ENCODE measurements at places on chromosomes 4 and X.

DNA sequence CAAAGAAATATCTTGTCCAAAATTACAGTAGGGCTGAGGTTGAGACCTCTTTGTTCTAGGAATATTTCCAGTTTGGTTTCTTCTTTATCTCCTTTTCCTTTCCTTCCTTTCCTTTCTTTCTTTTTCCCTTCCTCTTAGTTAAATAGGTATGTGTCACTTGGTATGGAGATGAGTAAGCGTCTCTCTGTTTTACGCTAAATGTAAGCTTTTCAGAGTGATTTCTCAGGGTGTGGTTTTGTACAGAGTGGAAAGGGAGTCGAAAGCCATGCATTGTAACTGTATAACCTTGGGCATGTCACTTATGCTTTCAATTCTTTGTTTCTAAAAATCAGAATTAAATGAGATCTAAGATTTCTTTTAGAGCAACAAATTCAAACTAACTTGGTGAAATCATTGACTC, 54.8 kb downstream of the TLL1 start:
- no peak for DNase-seq

DNA sequence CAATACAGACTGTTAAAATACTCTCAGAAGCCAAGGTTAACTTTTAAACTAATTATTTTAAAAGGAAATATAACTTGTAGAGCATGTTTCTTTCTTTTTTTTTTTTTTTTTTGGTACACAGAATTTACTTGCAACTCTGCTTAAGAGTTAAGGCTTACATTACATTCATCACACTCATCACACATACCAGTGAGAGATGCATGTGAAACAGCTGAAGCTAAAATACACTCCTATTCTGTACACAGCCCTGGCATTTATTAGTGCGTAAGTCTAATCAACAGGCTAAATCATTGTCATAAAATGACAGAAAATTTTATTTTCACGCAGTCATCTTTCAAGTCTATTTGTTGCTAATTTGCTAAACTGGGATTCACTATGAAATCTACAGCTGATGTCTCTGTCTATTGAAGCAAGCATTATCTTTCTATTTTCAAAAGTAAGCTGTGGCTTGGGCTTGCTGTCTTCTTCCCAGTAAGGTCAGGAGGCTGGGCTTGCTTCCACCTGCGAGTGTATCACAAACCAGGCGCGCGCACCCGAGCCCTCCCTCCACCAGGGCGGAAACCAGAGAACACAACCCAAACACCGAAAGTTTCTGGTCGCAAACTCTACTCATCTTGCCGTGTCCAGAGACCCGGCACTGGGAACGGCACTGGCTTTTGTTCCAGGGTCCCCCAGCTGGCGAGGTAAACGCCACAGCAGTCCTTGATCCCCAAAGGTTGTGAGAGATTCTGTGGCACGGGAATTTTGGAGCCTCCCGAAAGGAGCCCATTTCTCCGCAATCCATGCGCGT, 3.9 kb downstream of the MAML3 start:
- peak; percentile 75 for DNase-seq

GRCh38 chrX:74090049-74090448, 213.9 kb upstream of the ZCCHC13 start:
- no peak for DNase-seq

DNA sequence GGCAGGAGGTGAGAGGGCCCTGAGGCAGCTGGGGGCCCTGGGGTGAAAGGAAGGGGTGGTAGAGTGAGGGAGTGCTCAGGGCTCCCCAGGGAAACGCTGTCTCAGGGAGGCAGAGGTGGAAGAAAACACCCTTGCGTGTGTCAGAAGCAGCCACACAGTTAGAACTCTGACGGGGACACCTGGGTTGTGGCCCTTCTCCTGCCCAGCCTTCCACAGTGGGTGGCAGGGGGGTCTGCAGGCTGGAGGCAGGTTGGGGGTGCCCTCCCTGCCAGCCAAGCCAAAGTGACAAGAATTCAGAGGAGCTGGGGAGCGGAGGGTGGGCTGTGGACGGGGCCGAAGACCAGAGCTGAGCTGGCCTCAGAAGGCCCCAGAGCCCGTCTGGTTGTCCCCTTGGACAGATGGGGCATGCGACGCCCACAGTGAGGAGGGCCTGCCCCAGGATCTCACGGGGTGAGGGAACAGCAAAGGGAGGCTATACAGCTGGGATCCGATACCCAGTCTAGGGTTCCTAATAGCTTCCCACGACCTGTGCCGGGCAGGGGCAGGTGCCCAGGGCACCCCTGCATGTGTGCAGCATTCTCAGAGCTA, 105.2 kb upstream of the ADRA2C start:
- no peak for DNase-seq

GRCh38 chr4:189124149-189124758, 816.4 kb upstream of the FRG1 start:
- peak; percentile 58 for DNase-seq

DNA sequence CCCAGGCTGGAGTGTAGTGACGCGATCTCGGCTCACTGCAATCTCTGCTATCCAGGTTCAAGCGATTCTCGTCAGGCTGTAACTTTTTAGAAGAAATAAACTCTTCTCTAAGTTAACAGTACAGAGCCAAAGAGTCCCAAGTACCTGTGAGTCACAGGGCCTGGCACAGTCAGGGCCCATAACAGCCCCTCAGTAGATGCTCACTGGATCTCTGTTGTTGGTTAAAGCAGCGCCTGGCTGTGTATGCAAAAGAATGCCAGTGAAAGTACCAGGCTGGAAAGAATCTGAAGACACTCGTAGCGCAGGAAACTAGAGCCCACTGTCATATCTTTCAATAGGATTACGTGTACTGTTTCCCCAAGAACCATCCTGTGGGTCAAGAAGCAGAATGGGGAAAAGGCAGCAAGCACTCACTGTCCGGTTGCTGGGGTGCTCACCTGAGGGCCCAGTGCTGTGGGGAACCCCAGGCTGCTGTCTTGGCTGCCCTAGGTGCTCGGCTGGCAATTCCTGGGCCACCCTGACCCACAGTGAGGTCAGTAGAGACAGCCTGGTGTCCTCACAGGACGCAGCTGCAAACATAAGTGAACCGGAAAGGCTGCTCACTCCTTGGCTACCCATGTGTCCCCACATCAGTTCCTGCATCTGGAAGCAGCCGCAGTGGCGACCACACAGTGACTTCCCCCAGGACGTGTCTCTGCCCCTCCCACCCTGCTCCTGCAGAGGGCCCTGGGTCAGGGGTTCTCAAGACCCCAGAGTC, 3.1 kb upstream of the SLBP start:
- no peak for DNase-seq

DNA sequence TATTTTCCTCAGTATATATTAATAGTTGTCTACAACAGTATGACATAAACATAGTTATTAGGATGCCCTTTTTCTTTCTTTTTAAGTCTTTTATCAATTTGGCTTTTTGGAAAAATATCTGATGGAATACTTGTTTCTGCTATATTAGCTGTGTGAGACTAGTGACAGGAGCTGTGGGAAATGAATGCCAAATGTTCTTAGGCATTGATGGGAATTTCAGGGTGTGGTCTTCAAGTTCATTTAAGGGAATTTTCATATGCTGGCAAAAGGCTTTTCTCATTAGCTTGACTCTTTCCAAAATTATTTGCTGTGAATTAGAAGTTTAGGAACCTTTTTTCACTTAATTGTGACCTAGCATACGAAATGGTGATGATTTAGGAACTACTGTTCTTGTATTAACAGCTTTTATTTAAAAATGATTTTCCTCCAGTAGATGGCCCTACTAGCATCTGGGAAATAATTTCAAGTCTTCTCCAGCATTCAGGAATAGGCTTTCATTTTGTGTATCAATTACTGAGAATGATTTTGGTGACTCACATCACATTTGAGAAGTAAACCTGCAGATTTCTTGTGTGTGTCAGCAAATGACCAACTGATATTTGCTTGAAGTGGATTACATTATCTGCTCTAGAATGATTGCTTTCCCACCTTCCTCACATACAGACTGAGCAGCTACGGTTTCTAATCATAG, 70.9 kb downstream of the HTT start:
- DNase-seq: peak; percentile 6

GRCh38 chrX:65838674-65839073, 171.2 kb downstream of the MSN start:
- no peak for DNase-seq

DNA sequence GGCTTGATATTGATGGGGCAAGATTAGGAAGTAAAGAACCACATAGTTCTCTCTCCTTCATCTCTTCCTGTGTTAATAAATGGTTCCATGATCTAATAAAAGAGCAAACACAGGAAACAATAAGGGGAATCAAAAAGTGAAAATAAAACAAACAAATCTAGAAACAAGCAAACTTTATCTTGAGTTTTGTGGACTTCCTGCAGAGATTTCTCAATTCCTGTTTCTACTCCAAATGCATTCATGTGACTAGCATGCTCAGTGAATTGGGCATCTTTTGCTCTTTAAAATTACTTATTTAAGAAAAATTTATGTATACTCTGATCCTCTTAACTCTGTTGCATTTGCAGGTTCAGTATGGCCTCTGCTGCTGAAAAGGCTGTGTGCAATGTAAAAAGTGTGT, 682.0 kb downstream of the KCTD8 start:
- no peak for DNase-seq

DNA sequence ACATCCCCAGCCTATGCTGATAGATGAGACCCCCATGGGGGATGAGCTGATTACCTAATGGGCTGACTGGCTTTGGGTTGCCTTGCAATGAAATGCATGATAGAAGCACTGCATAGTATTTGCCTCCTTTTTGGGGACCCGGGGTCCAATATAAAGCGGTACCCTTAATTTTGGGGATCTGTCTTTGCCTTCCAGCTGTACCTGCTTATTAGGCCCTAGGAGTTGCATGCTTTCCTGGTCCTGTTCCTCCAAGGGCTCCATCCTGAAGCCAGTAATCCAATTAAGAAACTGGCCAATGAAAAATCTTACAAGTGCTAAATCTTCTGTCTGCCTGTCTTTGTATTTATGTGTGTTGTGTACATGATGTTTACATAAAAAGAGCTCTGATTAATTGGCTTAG, 791.6 kb downstream of the TRIML1 start:
- DNase-seq: no peak

DNA sequence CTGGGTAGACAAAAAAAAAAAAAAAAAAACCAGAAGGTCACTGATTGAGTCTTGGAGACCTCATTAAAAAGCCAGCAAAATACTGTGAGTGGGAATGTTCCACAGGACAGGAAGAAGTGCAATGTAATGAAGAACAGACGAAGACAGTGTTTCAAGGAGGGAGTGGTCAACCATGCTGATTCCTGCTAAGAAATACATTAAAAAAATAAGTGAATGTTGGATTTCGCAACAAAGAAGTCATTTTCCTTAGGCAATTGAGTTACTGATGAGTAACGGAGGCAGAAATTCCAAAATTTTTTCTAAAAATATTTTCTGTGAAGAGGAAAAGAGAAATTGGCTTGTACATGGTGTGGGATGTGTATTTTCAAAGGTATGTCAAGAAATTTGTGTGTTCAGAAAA, 94.3 kb upstream of the FAM47B start:
- no peak for DNase-seq

DNA sequence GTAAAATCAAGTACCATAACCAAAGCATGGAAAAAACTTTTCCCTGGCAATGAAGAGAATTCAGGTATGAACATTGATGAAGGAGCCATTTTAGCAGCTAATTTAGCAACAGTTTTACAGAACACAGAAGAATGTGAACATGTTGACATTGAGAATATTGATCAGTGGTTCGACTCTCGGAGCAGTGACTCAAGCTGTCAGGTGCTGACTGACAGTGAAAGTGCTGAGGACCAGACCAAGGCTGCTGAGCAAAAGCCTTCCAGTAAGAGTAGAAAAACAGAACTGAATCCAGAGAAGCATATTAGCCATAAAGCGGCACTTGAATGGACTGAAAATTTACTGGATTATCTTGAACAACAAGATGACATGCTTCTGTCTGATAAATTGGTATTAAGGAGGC, 2.8 kb downstream of the TIGD2 start:
- no peak for DNase-seq

DNA sequence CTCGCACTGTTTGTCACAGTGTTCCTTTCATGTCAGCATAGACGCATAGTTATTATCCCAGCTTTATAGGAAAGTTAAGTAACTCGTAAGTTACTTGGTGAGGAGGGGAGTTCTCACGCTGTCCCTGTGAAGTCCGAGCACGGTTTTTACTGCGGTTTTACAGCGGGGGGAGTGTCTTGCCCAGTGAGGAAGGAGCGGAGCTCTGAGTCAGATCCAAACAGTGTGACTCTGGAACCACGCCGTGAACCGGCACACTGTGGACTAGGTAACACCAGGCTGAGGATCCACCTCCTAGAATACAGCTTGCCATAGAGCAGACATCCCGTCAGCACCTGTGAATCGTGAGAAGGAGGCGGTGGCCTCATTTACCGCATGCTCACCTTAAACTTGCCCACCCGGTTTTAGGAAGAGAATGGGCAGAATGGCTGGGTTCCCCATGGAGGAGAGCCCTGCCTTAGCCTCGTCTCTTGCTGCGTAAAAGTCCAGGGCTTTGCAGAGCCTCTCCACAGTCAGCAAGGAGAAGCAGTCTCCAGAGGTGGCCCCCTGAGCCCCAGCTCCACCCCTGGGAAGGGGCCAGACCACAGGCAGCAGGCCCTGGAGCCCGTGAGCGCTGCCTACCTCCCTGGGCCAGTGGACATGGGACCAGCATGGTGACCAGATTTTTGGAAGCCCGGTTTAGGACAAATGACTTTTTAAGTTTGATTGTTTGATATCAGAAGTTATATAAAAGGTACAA, 40.2 kb upstream of the HGFAC start:
- DNase-seq: no peak

GRCh38 chrX:97175147-97175546, 291.4 kb downstream of the RPA4 start:
- no peak for DNase-seq

GRCh38 chr4:34566091-34566490, 1678.2 kb downstream of the ARAP2 start:
- no peak for DNase-seq

DNA sequence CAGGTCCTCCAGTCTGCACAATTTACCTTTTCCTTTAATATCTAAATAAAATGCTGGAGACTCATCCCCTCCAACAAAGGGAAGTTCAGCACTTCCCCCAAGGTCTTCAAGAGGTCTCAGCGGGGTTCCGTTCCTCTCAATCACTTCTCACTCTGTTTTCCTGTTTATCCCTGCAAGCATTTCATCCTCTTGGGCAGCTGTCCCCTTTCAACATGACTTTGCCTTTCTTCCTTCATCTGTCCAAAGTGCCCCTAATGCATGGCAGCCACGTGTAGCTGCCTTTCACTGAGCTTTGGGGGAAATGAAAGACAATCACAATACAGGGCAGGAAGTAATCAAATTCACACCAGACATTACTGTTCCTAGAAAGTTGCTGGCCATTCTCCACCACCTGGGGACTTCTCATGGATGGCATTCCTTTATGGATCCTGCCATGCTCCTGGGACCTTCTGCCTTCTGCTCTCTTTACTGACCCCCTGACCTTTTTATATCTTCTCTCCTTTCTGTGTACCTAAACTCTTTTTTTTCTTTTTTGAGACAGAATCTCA, 79.7 kb upstream of the USP9X start:
- DNase-seq: no peak

DNA sequence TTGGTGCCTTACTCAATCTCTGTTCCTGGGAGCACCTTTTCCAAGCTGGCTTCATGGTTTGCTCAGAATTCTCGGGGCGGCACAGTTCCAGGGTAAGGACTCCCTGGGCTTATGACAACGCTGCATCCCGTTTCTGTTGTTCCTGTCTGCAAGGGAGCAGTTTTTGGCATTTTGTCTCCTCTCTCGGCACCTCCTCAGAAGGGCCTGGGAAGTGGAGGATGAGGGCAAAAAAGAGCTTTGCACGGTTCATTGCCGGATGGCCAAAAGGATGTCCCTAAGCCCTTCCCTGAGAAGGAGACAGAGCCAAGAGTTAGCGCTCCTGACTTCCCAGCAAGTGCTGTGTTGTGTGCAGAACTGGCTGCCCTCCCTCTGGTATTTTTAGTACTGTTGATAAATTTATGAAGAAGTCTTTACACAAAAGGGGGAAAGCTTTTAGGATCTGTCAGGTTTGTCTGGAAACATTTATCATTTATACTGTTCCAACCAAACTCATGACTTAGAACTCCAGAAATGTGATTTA, 13.4 kb downstream of the SRD5A3 start:
- no peak for DNase-seq

Data from kidney tubule cell (primary cell).